Iris pigment epithelial cell (primary cell): ENCODE measurements at places on chromosomes 6 and 20.

DNA sequence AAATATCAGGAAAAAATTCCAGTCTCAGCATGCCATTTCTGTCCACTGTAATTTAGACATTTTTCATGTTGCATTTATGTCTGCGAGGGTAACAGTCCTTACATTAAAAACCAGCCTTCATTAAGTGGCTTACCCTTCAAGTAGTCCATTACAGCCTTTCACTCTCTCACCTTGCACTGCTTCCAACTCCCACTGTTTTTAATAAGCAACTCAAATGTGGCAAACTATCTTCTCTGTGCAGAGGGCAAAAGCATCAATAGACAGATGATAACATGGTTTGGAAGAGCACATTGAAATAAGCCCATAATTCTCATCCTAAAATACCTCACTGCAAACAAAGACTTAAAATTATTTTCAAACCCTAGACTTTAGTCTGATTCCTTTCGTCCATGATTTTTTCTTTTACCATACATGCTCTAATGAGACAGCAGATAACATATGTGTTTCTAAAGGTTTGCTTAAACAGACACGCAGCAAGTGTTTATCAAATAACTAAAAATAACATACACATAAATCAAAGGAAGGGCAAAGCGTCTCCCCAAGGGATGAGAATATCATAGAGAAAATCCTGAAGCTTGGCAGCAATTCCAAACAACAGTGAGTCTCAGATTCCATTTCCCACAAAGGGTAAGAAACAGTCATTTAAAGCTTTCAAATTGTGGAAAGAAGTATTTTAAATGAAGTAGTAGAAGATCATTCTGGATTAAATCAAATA lies 130.4 kb downstream of the PTPRK start:
- no peak for DNase-seq

DNA sequence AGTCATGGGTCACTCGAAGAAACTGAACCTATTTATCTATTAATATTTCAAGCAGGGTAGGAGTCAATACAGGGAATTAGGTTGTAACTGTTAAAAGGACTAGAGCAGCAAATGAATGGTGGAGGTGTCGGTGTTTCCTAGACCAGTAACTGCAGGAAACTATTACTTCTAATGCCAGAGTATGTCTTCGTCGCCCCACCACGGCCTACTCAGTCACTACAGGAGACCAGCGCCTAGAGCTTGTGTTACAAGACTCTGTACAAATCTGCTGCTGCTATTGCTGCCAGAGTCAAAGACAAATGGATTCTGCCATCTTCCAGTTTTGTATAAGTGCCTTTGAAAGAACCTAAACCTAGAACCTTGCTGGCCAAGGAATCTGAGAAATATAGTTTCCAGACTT lies 343.9 kb downstream of the SOX4 start:
- no peak for DNase-seq

- DNase-seq = peak; percentile 0
Measured at GRCh38 chr6:91482498-91482897, 895.6 kb upstream of the MAP3K7 start.

- DNase-seq = peak; percentile 29
Measured at GRCh38 chr20:47857569-47858464, 72.5 kb upstream of the SULF2 start.

- no peak for DNase-seq
Measured at GRCh38 chr6:156599366-156599765, 177.8 kb upstream of the ARID1B start.

DNA sequence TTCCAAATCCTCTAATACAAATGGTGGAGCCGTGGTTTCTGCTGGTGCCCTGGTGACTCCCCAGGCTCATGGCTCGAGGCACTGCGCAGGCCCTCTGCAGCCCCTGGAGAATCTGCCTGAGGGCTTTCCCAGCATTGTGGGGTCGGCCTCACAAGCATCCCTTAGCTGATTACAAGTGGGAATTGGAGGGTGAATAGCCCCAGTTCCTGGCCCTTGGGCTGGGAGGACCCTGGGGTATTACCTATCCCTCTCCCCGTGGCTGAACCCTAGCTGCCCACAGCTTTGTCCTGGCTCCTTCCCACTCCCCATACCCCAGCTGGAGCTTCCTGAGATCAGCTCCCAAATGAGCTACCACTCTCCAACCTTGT lies 212.2 kb upstream of the CST7 start:
- DNase-seq = no peak

GRCh38 chr6:40997234-40997957 lies 41.6 kb downstream of the UNC5CL start:
- DNase-seq = peak; percentile 74

- DNase-seq = no peak
Measured at GRCh38 chr6:169451065-169451838, 197.6 kb upstream of the THBS2 start.

DNA sequence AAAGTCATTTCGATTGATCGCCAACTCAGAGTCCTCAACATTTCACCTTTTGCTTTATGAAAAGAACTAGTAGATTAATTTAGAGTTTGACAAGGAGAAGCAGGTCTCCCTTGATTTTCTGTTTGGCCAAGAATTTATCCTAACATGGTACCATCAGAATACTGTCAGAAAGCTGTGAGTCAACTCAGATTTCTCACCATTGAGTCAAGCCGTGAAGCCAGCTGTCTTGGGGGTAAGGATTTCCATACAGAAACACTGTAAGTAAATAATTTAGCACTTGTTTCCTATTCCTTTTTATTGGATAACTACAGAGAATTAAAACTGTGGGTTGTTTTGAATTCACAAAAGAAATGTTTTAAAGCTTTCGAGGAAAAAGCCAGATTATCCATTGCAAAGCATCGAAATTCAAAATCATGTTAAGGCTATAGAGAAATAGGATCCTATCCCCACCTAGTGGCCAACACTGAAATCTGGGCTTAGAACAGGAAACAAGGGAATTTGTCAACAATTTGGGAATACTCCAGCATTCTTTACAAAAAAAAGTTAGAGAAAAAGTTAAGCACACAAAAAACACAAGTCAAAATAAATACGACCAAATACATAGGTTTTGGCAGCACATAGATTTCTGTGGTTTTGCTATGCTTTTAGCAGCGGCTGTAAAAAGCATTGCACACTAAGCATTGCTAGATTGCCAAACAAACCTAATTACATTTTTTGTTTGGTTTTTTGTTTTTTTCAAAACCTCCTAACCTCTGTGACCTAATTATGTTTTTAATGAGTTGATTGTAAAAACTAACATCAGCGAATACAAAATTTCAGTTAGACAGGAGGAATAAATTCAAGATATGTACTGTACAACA lies 44.2 kb downstream of the COL11A2 start:
- DNase-seq = peak; percentile 52

GRCh38 chr20:32967961-32968457 lies 36.2 kb downstream of the SUN5 start:
- DNase-seq = no peak

DNA sequence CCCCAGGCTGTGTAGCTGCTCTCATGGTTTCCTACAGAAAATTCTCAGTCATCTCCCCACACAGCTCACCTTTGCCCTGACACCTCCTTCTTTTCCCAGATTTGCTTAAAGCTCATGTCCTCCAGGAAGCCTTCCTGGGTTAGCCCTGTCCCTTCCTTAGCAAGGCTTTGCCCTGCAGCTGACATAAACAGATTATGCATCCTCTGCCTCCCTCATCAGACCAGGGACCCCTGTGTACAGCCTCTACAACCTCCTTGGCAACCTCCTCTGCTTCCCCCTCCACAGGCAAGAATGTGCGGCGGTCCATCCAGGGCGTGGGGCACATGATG lies 39.8 kb downstream of the UQCC2 start:
- no peak for DNase-seq

DNA sequence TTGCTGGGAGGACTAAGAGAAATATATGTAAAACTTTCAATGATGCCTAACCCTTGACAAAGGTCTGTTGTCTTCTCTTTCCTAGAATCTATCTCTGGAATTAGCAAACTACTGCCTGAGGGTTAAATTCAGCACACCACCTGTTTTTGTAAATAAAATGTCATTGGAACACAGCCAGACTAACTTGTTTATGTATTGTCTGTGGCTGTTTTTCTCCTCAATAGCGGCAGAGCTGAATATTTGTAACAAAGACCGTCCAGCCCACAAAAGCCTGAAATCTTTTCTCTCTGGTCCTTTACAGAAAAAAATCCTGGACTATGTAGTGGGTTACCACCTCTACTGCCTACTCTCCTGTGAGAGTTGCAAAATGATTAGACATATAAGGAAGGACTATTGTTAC lies 33.3 kb upstream of the SYNDIG1 start:
- DNase-seq = no peak

DNA sequence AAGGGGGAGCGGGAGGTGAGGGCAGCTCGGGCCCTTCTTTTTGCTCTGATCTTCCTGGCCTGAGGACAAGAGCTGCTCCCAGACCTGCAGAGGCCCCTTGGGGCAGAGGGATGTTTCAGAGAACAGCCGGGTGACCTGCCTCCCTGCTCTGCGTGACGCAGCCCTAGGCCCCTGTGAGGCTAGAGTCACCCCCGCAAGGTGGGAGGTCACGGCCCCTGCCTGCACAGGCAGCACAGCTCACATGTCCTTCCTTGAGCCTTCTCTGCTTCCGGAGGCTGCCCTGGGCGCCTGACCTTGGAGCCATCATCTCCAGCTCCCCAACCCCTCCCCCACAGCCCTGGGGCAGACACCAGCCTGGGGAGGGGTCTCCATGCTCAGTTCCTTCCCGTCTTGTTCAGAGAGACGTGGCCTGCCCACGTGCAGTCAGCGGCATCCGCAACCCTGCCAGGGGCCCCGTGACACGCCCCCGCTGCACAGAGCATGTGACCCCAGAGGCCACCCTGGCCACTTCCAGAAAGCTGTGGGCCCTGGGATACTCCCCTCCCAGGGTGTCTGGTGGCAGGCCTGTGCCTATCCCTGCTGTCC lies at the start of gene BIRC7:
BIRC7 (plus strand) TSS at position 507 of the 585 bp plus-strand sequence. CDS start 192 bp downstream, outside the sequence.
- DNase-seq = no peak

DNA sequence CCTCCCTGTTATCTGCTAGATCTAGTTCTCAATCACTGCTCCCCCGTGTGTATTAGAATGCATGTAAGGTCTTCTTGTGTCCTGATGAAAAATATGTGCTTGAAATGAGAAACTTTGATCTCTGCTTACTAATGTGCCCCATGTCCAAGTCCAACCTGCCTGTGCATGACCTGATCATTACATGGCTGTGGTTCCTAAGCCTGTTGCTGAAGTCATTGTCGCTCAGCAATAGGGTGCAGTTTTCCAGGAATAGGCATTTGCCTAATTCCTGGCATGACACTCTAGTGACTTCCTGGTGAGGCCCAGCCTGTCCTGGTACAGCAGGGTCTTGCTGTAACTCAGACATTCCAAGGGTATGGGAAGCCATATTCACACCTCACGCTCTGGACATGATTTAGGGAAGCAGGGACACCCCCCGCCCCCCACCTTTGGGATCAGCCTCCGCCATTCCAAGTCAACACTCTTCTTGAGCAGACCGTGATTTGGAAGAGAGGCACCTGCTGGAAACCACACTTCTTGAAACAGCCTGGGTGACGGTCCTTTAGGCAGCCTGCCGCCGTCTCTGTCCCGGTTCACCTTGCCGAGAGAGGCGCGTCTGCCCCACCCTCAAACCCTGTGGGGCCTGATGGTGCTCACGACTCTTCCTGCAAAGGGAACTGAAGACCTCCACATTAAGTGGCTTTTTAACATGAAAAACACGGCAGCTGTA lies 73.4 kb downstream of the PTPN1 start:
- DNase-seq = no peak

DNA sequence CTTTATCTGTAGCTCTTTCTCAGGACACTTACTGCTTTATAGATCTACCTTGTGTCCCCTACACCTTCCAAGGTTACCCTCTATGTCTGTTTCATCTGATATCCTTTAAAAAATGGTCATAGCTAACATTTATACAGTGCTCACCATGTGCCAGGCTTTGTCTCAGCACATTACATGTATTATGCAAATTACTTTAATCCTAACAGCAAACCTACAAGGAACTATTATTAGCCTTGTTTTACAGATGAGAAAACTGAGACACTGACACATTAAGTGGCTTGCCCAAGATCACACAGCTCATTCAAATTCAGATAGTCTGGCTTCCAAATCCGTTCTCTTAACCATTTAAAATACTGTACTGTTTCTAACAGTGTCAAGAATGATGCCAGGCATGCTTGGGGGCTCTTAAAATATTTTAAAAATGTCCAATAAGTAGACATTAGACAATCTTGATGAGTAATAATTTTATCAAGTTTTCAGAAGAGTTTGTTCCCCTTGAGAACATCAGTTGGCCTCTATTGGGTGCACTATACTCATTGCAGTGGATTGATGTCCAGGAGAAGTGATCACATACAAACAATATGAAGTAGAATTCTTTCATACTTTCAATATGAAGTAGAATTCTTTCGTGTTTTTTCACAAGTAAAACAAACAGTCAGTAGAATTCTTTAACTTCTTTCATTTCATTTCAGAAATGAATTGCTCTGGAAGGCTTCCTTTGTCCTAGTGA lies 69.6 kb downstream of the DNAH8 start:
- peak; percentile 54 for DNase-seq

DNA sequence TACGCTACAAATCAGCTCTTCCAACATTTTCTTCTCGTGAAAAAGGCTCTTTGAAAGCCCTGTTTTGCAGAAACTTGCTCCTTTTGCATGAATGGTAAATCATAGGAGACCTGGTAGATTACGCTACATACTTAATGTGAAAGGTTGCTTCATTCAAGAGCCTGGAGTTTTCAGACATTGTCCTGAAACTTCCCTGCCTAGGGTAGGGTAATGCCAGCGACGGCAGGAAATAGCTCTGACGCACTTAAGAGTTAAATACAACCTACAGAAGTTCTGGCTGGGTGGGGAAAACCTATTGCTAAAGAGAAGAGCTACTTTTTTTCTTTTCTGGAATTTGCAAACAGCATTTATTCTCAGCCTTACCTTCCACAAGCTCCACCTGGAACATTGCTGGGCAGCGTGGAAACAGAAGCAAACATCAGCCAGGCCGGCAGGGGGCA lies 144.5 kb downstream of the LPA start:
- DNase-seq = peak; percentile 45

- no peak for DNase-seq
Measured at GRCh38 chr6:54481091-54481490, 172.8 kb downstream of the TINAG start.

GRCh38 chr6:135525594-135525993 lies 28.1 kb upstream of the AHI1 start:
- DNase-seq = no peak

GRCh38 chr6:4732691-4733315 lies 43.4 kb upstream of the CDYL start:
- peak; percentile 93 for DNase-seq

GRCh38 chr6:164749221-164750064 lies 560.0 kb downstream of the C6orf118 start:
- DNase-seq = peak; percentile 6

- no peak for DNase-seq
Measured at GRCh38 chr20:4122926-4123325, 107.6 kb upstream of the RNF24 start.

DNA sequence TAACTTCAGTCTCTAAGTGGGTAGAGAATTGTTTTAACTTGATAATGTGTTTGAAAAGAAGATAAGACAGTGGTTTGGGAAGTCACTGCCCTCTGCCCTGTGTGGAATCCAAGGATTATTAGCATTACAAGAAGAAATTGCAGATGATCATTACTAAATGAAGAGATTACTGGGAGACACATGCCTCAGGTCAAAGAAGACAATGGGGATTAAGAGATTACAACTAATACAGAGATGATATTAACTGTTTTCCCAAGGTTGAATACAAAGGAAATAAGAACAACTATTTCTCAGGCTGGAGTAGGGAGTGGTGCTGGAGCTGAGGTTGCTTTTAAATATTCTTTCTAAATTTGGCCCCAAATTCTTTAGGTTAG lies 166.0 kb downstream of the TRMT11 start:
- DNase-seq = no peak

GRCh38 chr20:8400486-8400885 lies 268.4 kb downstream of the PLCB1 start:
- DNase-seq = no peak

GRCh38 chr20:63850689-63851547 lies 10.4 kb upstream of the ABHD16B start:
- DNase-seq = no peak

GRCh38 chr6:158021814-158022748 lies 40.4 kb downstream of the SYNJ2 start:
- DNase-seq = no peak
